Smooth muscle cell of the coronary artery (primary cell): ENCODE measurements at places on chromosomes 3 and 15. TPM values are rescaled to one million over a fixed set of nuclear protein-coding genes. Genes with fewer than 3 reads are reported as not detected.

Gene MSL2
- 2.9 and 7.3 TPM in 2 replicates for total RNA-seq

Gene GOLGA6L9
- 2.0 and 3.9 TPM in 2 replicates for total RNA-seq

Gene PLA2G4D
- not detected in 2 replicates for total RNA-seq

Gene PROS1
- 30.1 and 34.4 TPM in 2 replicates for total RNA-seq

Gene C2CD4A
- 0.98 TPM in 1 of 2 replicates, not detected in the other for total RNA-seq

Gene LPP
- 22.9 and 33.3 TPM in 2 replicates for total RNA-seq

Gene SPRED1
- total RNA-seq = 38.9 and 105 TPM in 2 replicates

Gene RNF111
- total RNA-seq = 5.6 and 10.4 TPM in 2 replicates

Gene ATP8B4
- 0.30 and 19.8 TPM in 2 replicates for total RNA-seq

Gene GOLGA8R
- 1.2 and 2.8 TPM in 2 replicates for total RNA-seq

Gene SERPINI2
- not detected in 2 replicates for total RNA-seq

Gene TM6SF1
- 3.3 TPM in 1 of 2 replicates, not detected in the other for total RNA-seq

Gene BAHD1
- 4.1 and 4.2 TPM in 2 replicates for total RNA-seq

Gene ZBTB11
- 13.5 and 17.3 TPM in 2 replicates for total RNA-seq

Gene ROPN1
- not detected in 2 replicates for total RNA-seq

Gene SNX22
- total RNA-seq = 0.23 and 0.47 TPM in 2 replicates

Gene TGM5
- not detected in 2 replicates for total RNA-seq

Gene RASL12
- 0.30 and 4.1 TPM in 2 replicates for total RNA-seq

Gene PCLAF
- total RNA-seq = 0.35 and 11.4 TPM in 2 replicates

Gene GOLGA6B
- not detected in 2 replicates for total RNA-seq

Gene COL6A5
- 0.12 TPM in 1 of 2 replicates, not detected in the other for total RNA-seq

Gene LMOD3
- not detected in 2 replicates for total RNA-seq

Gene GOLGA8T
- total RNA-seq = 0.08 TPM in 1 of 2 replicates, not detected in the other

Gene LNP1
- total RNA-seq = 3.5 and 3.8 TPM in 2 replicates

Gene SLC25A36
- 42.1 and 66.4 TPM in 2 replicates for total RNA-seq

Gene TMC3
- 13.7 TPM in 1 of 2 replicates, not detected in the other for total RNA-seq

Gene MFN1
- 26.2 and 39.3 TPM in 2 replicates for total RNA-seq

Gene ARHGAP11A
- 6.5 and 12.5 TPM in 2 replicates for total RNA-seq

Gene AADAC
- total RNA-seq = 0.68 and 1.8 TPM in 2 replicates

Gene WDR93
- total RNA-seq = 0.23 TPM in 1 of 2 replicates, not detected in the other

Gene CACNA1D
- 0.47 TPM in 1 of 2 replicates, not detected in the other for total RNA-seq

Gene GREM1
- 5.0 and 527 TPM in 2 replicates for total RNA-seq

Gene ZDHHC23
- 0.70 and 2.0 TPM in 2 replicates for total RNA-seq
